ENCODE measurements at places on chromosomes 12 and 14.

DNA sequence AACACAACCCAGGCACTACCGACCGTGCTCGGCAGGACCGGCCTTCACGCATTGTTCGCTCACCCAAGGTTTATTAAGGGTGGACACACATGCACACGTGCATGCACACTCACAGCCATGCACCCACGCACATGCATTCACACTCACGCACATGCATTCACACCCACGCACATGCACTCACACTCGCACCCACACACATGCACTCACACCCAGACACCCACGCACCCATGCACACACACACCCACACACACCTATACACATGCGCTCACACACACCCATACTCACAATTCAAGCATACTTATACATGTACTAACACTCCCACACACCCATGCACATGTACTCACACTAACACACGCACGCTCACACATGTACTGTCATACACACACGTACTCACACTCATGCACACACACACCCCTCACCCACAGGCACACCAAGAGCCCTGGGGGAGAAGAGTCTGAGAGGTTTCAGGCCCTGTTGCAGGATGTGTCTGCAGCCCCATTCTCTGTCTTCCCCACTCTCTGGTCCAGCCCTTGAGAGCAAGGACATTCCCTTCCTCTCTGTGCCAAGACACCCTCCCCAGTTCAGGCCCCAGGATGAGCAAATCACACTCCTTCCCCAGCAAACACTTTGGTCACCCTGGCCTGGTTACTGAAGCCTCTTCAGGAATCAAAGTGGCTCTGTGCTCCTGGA, 49.4 kb upstream of the BCL11B start:
- no peak for DNase-seq

GRCh38 chr14:56463271-56463890, 116.2 kb upstream of the TMEM260 start:
- DNase-seq, result no peak

- no peak for DNase-seq
These were observed 114.5 kb upstream of the NCOR2 start for GRCh38 chr12:124681779-124682391.

- DNase-seq, result no peak
These were observed 7.4 kb downstream of the DEGS2 start for GRCh38 chr14:100152091-100152490.

- DNase-seq, result no peak
These were observed 39.8 kb downstream of the GALNT9 start for GRCh38 chr12:132289356-132290202.

DNA sequence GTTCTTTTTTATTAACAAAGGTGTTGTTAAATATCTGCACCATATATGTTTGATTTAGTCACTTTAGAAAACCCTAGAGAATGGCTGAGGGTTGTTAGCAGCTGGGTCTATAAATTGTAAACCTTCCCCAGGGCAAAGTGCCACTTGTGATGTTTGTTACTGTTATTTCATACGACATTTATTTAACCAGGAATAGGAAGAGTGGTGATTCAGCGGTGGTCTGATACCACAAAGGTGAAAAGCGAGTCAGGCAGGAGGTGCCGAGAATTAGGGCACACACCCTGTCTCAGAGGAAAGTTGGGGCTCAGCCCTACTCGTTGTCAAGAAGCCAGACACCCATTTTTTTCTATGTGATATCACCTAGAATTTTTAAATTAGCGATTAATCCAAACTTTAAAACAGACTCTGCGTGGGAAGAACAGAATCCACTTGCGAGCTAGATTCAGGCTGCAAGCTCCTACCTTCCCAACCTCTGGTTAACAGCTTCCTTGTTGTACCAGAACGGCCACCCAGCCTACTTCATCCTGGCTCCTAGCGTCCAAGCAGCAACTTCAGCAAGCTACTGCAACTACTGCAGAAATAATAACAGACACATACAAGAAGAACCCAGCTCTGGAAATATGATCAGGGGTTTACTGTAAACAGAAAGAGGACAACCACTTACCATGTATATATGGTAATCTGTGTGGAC, 126.7 kb downstream of the TMEM132D start:
- DNase-seq, result no peak

DNA sequence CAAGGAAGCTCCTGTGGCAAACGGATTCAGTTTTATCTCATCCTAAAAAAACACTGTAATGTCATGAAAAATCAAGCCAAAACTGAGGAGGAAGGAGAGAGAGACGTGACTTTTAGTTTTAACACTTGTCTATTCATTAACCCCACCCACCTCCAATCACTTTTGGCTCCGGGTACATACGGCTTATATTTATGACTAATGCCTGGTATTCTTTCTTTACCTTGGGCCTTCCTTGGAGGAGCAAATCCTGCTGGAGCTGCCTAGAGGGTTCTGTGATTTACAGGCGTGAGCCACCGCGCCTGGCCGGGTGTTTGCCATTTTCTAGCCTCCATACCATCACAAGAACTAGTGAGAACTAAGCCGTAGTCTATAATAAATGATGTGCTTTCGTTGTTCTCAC, 60.8 kb upstream of the RTRAF start:
- DNase-seq, result no peak
